ENCODE measurements at places on chromosomes 12 and 14.

DNA sequence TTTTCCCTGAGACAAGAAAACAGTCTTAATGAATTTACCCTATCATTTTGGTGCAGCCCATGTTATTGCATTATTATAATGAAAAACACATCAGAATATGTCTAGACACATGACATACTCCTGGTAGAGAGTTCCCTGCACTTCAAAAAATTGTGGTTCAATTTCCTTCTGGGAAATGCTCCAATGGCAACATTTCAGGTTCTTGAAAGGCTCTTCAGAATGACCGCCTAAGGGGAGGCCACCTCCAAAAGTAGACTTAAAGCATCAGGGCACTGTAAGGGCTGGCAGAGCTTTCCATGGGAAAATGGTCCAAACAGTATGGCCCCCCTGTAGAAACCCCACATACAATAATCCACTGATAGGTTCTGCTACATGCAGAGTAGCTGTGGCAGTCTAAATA is 110.7 kb downstream of the SLC25A21 start:
- DNase-seq = no peak

DNA sequence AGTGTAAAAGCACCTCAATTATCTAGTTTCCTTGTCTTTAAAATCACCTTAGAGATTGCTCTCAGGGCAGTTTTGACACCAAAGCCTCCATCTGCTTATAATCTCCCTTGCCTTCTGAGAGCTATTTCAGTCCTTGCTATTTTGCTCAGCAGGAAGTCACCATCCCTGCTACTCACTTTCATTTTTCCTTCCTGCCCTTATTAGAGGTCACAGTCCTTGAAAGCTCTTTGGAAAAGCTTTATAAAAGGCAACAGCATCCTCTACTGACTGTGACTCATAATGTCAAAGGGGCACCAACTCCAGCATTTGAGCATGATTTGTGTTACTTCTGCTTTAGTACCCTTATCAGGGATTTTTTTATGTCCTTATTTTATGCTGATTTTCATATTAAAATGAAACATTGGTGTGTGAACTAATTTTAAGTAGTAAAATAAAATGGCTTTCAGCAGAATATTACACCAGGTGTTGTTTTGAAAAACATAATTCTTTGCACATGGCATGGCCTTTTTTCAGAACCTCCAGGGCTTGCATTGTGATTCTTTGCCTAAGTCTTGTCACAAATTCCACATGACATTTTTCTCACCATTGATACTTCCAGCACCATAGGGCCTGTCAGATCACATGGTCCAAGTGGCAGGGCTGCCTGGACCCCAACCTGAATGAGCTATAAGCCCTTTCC is 213.0 kb downstream of the ADAMTS20 start:
- no peak for DNase-seq

DNA sequence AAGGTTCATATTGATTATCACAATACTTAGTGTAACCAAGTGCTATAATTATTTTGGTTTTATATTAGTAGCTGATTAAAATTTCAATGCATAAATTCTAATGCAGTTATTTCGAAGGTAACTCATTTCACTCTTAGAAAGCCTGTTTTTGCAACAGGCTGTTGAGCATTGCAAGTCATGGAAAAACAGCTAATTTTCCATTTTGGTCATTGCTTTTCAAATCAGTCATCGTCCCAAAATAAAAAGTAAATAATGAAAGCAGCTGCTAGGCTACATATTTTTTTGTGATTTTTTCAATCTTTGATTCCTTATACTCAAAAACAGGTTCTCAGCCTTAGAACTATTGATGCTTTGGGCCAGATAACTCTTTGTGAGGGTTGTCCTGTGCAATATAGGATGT is 22.9 kb downstream of the VEZT start:
- DNase-seq = no peak

- DNase-seq = no peak
Observed at GRCh38 chr14:91786188-91786587, 54.3 kb upstream of the CATSPERB start.

DNA sequence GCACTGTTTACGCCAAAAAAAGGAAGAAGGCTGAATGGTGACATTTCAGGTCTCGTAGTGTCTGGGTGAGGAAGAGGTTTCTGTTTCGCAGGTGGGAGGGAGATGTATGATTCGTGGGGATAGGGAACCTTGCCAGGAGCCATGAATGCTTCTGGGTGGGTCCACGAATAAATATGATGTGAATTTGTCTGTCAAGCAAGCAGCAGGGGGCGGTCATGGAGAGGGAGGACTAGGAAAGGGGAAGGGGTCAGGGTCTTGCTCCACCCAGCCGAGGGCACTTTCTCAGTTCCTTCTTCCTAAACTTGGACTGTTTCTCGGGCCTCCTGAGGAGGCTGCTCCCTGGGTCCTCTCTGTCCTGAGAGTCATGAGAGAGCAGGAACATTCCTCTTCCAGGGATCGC is 72.5 kb downstream of the LGMN start:
- no peak for DNase-seq

- no peak for DNase-seq
Observed at GRCh38 chr12:109637348-109637747, 63.8 kb downstream of the MVK start.

GRCh38 chr12:21223930-21224329 is 92.9 kb downstream of the SLCO1B1 start:
- no peak for DNase-seq

DNA sequence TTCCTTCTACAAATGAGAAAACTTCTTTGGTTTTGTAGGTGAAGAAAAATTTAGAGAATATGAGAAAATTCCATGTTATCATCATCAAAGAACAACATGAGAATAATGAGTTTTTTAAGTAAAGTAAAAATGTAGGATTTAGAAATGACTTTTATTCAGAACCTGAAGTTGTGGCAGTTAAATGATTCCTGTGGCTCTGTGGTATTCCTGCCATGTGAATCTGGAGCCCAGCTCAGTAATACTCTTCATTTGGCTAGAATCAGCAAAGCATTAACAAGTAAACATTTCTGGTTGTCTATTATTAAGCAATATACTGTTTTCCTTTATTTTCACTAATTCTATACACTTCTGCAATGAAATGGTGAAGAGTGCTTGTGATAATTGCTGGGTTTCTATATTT is 95.6 kb upstream of the E2F7 start:
- no peak for DNase-seq

DNA sequence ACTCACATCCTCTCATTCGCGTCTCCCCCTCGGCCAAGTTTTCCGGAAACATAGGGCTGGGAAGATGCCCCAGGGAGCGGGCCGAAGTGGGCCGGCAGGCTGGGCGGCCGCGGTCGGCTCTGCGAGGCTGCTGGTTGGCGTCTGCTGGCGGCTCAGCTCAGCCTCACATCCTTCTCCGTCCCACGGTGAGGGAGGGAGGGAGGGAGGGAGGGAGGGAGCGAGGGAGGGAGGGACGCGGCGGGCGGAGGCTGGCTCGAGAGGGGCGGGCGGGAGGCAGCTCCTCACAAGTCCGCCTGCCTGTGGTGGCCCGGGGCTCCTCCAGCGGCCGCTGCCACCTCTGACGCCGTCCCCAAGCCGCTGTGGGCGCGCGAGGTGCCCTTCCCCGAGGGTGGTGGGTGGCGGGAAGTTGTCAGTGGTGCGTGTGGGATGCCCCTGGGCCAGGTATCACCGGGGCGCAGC is 93.8 kb downstream of the RFLNA start:
- peak; percentile 92 for DNase-seq

GRCh38 chr12:123388177-123388950 is 4.4 kb downstream of the KMT5A start:
- DNase-seq = peak; percentile 89

DNA sequence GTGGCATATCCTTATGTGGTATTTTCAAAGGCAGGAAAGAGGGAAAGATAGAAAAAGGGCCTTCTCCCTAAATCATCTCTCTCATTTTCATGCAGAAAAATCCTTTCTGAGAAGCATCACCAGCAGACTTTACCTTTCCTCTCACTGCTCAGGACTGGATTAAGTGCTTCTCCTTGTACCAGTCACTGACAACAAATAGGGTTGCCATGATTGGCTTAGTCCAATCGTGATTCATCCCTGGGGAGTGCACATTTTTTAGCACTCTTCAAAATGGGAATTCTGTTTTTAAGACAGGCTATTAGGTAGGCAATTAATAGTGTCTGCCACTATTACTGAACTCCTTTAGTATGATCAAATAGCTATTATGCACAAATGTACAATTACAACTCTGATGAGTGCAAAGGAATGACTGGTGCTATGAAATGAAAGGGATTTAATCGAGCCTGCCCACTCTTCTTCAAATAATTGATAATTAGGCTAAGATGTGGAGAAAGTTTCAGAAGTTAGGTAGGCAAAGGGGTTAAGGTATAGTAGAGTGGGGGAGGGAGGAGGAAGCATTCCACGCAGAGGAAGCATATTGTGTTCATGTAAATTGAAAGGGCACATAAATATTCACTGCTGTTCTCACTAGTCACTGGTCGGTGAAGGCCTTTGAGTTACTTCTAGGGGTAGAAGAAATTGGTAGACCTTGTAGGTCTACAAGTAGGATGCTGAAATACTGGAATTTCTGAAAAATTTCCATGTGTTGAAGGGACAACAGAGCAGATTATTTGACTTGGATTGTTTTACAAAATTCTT is 84.0 kb downstream of the MSRB3 start:
- DNase-seq = no peak

- no peak for DNase-seq
Observed at GRCh38 chr12:4556735-4557530, 5.1 kb upstream of the DYRK4 start.

DNA sequence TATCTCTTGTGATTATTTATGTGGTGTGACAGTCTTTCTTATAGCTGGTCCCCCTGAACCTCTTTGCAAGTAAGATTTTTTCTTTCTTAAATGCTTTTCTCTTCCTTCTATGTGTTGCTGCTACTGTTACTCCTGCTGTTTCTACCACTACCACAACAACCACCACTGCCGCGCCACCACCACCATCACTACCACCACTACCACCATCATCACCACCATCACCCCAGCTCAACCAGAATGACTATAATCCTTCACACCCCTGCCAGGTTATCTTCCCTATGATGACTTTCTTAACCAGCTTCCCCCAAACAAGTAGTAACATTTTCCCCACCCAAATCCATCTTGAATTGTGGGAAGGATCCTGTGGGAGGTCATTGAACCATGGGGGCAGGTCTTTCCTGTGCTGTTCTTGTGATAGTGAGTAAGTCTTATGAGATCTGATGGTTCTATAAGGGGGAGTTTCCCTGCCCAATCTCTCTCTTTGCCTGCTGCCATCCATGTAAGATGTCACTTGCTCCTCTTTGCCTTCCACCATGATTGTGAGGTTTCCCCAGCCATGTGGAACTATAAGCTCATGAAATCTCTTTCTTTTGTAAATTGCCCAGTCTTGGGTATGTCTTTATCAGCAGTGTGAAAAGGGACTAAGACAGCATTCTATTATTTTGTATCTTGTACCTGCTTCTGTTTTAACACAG is 52.2 kb downstream of the CHST11 start:
- DNase-seq = no peak

DNA sequence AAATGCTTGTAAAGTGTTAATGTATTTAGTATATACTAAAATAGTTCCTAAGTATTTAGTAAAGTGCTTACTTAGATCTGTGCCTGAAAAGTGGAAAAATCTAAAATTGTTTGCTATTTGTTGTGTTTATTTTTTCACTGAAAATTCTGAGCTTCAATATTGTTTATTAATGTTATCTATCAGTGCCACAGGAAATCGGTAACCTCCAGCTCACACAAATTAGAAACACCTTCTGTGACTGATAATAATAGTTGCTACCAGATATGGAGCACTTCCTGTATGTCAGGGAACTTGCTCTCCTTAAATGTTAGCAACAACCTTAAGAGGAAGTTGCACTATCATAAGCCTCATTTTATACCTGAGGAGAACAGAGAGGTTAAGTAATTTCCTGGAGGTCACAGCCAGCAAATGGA is 723 bp upstream of the LRP10 start:
- no peak for DNase-seq

DNA sequence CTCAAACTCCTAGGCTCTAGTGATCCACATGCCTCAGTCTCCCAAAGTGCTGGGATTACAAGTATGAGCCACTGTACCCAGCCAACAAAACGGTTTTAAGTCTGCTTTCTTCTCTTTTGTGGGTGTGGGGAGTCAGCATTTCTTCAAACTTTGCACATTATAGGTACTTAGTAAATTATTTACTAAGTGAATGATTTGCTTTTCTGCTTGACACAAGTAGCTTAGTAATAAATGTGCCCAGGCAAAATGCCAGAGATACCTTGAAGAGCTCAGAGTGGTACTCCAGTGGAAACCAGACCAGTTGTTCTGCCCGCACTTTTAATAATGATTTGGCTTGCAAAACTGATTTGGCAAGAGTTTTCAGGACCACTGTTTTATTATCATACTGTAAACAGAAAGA is 15.0 kb downstream of the DEPDC4 start:
- DNase-seq = no peak

GRCh38 chr12:31220633-31221550 is 105.1 kb downstream of the SINHCAF start:
- peak; percentile 51 for DNase-seq

DNA sequence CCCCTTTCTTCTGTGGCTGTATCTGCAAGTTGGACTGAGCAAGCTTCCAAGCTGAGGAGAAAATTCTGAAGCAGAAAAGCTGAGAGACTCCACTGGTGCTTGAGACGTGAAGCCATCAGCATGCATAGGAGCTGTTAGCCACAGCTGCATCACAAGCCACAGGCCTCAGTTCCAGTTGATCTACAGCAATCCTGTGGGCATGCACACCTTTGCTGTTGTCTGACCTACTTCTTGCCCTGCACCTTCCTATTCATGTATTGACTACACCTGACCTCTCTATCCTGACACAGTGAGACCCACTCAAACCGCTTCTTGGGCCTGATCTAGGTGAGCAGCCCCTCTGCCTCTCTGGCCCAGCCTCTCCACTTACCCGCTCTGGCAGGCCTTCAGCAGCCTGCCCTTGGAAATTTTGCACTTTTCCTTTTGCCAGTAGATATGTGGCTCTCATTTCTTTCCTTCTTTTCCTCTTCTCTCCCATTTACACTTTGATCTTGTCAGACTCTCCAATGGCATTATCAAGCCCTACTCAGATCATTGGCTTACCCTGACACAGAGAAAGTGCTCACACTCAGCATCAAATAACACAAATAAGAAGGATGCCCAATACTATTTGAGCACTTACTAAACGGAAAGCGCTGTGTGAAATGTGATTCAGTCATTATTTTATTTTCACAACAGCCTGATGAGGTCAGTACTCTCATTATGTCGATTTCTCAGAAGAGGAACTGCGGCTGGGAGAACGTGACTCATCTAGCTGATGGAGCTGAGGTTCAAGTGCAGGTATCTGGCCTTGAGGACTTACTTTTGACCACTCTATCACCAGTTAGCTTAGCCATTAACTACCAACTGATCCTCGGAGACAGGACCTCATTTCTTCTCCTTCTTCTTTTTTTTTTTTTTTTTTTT is 21.9 kb upstream of the PTGR2 start:
- no peak for DNase-seq
